Adipocyte (in vitro differentiated cells): ENCODE measurements at places on chromosomes 11 and 22.

DNA sequence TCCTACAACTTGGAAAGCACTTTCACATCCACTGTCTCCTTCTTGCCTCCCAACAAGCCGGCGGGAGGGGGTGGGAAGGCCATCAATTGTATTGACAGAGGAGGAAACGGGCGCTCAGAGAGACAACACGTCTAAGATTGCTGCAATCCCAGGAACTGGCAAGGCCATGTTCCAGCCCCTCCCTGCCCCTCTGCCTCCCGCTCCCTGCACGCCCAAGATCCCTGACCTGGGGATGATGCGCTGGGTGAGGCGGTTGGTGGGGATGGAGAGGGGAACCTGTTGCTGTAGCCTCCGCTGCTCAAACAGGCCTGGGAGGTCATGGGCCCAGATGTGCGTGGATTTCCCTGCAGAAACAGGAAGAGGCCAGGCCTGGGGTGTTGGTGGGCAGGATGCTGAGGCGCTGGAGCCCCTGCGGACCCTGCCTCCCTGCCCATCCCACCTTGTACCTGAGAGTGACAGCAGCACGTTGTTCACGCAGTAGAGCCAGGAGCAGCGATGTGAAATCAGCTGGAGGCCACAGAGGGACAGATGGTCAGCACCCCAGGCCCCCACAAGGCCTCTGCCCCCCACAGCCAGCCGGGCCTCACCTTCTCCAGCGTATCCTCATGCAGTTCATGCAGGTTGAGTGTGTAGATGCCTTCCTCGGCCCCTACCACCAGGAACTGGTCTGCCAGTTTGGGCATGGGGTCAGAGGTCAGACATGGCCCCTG is 6.8 kb downstream of the MAP4K2 start:
- DNase-seq: no peak

GRCh38 chr11:41246399-41246745 is 213.1 kb downstream of the LRRC4C start:
- DNase-seq: no peak

GRCh38 chr11:128715691-128716561 is 22.1 kb downstream of the FLI1 start:
- peak; percentile 59 for DNase-seq

GRCh38 chr11:61671527-61671926 is 8.7 kb upstream of the DAGLA start:
- DNase-seq: no peak

DNA sequence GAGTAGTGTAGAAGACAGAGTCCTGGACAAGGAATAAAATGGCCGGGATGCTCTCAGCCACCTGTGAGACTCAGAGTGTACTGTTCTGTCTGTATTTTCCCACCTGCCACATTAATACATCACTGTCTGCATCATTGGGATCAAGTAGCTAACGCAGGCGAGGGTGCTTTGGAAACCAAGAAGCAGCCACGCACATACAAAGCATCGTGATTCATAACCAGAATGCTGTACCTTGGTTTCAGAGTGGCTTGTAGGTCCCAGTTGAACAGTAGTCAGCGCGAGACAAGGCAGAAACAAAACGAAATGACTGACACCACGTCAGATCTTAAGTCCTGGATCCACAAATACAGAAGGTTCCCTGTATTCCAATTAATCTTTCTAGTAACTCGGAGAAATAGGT is 198.3 kb downstream of the GRIK4 start:
- DNase-seq: no peak

GRCh38 chr22:27445881-27446280 is 355.7 kb downstream of the MN1 start:
- DNase-seq: no peak

DNA sequence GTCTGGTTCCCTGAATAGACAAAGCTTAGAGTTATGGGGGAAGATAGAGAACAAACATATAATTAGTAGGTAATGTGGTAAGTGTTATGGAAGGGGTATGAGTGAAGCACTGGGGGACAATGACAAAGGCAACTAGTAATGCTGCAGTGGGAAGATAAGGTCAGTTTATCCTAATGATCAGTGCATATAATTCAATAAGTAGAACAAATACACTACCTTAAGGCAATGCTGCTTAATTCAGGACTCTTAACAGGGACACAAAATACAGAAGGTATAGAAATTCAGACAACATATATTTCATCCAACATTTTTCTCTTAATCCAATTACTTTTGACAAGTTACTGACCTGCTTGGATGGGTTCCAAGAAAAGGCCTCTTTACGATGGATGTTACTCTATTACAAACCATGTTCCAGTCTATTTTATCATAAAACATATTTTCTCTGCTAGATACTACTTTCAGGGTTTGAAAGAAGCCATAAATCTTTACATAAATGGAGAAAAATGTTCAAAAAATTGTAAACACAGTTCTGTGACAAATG is 1186.2 kb downstream of the LRRC4C start:
- no peak for DNase-seq

- no peak for DNase-seq
Measured at GRCh38 chr11:19677381-19678080, 35.1 kb upstream of the NAV2 start.

DNA sequence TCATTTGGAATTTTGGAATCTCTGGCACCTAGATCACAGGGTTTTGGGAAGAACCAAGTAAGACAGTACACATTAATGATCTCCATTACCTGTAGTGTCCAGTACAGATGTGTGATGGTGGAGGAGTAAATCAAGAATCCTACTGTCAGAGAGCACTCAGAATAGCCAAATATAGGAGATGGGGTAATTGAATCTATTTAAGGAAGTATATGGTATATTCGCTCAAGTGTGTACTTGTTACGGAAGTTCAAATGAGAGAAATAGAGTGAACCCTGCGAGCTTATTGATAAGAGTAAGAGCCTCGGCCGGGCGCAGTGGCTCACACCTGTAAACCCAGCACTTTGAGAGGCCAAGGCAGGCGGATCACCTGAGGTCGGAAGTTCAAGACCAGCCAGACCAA is 2.2 kb downstream of the SPCS2 start:
- no peak for DNase-seq
